Stimulated activated effector memory CD8-positive, alpha-beta T cell treated with anti-CD3 and anti-CD28 coated beads, Interleukin-12 subunit alpha, Interleukin-12 subunit beta, amount 100 ng/mL, for 72 hours (primary cell): ENCODE measurements at places on chromosomes 12 and 14.

DNA sequence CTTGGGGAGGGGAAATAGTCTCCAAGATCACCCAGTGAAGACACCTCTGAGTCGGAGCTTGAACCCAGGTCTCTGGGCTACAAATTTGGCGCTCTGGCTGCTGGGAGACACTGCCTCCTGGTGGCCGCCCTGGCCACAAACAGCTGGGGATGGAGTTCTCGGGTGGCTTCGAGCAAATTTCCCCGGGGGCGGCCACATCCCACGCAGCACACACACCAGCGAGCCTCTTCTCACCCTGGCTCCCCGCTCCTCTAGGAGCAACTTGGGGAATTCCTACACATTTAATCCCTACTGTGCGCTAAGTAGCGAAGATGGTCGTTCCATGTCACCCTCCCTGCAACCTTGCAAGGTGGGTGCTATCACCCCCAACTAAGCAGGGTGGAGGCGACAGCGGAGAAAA is 66.2 kb upstream of the BEGAIN start:
- peak; percentile 63 for DNase-seq

DNA sequence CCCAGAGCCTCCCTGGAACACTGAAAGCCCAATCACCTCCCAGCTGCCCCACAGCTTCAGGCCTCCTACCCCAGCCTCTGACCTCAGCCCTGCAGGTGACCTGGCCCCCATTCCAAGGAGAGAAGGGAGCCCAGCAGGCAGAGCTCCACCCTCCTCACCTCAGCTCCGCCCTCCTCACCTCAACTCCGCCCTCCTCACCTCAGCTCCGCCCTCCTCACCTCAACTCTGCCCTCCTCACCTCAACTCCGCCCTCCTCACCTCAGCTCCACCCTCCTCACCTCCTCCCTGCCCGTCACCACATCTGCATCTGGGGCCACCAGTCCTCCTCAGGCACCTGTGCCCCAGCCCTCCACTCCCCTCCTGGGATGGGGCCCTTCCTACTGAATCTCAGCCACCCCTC is 112.2 kb upstream of the SFSWAP start:
- DNase-seq: no peak

DNA sequence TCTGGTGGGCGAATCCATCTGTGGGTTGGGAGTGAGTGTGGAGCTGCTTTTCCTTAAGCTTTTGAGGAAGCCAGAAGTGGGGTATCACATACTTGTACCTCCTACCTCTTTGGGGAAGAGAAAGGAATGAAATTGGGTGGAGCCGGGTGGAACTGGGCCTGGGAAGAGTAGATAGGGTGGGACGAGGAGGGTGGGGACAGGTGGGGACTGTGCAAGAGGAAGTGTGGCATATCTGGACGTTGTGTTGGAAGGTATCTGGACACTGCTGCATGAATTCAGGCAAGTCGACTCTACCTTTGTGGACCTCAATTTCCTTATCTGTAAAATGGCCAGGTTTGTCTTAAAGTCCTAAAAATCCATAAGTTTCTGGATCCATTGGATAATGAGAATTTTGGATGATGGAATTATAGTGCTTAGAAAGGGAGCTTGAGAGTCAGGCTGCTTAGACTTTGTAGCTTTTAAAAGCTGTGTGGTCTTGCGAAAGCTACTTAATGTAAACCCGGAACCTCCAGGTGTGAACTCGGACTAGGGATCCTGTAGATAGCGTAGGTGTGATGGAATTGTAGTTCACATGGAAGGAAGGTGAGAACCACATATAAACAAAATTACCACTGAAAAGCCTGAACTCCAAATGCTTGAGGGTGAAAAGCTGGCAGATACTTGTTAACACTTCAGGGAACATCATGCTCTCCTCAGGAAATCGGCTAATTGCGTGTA is 2.1 kb downstream of the VRTN start:
- DNase-seq: no peak

GRCh38 chr12:41336041-41336549 is 148.0 kb downstream of the PDZRN4 start:
- no peak for DNase-seq

- DNase-seq: no peak
Measured at GRCh38 chr14:103402695-103403094, 17.5 kb downstream of the MARK3 start.

DNA sequence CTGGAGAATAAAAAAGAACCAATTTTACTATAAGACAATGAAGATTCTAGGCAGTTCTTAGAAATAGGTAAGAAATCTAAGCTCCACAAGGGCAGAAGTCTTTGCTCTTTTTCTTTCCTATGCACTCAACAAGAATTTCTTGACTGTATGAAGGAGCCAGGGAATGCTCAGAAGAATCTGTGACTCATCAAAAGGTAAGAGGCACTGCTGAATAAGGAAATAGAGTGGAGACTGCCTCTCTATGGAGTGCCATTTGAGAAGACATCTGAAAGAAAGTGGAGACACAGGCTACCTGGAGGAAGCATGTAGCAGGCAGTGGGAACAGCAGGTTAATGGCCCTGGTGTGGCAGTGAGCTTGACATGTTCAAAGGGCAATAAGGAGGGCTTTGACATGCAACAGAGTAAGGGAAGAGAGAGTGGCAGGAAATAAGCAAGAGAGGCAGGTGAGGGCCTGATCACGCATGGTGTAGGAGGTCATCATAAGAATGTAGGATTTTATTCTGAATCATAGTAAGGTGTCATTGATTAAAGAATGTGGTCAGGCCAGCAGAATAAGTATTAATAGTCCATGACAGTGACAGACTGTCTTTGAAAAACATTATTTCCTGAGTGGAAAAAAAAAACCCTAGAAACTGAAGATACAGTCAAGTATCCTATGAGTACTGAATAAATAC is 446.7 kb upstream of the GARIN6 start:
- DNase-seq: no peak

DNA sequence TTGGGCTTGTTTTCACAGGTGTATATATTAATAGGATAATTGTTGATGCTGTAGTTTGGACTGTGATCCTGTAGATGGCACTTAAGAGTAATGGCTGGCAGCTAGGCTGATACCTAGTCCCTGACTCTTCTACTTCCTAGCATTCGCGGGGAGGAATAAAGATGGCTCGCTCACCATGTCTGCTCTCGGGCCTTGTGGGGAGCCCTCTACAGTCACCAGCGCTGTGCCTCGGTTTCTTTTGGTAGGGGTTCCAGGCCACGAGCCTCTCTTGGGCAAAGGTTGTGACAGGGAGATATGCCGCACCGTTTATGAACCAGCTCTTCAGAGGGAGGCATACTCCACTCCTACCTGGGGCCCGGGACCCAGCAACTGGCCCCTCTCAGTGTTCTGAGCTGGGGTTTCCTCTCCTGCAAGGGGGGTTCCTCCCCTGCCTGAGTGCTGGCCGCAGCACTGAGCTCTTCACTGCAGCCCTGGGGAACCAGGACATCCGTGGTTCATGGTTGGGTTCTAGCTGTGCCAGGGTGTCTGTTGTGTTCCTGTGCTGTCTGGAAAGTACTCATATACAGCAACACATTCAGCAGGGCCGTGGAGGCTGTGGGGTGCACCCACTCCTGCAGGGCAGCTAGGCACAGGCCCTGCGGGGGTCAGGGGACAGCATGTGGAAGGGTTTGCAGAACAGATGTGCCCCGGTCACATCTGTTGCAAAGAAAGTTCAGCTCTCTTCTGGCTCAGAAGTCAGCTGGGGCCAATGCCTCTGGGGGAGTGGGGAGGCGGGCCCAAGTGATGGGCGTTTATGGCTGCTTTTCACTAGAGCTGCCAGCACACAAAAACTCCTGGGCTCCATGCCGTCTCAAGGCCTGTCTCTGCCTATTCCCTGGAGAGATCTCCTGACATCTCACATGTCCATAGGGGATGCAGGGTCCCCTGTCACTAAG is 147.9 kb downstream of the PPFIA2 start:
- no peak for DNase-seq

DNA sequence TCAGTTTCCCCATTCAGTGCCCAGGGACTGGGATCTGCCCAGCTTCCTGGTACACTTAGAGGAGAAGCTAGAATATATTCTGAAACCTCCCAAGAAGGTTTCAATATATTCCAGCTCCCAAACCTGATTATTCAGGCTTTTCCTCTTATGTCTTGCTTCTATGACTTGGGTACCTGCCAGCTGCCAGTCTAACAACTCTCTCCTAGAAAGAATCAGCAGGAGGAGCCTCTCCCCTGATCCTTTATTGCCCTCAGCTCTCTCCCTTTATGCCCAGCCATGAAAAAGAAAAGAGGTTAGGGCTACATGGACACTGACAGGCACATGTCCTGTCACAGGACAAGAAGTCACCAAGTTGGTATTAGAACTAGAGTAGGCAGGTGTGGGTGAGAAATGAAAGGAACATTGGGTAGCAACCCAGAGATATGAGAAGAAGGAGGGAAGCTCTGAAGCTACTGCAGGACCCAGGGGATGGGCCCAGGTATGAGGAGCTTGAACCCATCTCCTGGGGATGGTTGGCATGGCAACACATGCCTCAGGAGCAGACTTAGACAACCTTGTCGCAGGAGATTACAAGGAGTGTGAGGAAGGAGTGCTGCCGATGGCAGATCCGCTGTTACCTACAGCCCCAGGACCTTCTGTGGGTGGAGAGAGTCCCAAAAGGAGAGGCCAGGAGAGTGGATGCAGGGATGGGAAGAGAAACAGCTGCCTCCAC is 2.0 kb upstream of the CACNB3 start:
- no peak for DNase-seq

DNA sequence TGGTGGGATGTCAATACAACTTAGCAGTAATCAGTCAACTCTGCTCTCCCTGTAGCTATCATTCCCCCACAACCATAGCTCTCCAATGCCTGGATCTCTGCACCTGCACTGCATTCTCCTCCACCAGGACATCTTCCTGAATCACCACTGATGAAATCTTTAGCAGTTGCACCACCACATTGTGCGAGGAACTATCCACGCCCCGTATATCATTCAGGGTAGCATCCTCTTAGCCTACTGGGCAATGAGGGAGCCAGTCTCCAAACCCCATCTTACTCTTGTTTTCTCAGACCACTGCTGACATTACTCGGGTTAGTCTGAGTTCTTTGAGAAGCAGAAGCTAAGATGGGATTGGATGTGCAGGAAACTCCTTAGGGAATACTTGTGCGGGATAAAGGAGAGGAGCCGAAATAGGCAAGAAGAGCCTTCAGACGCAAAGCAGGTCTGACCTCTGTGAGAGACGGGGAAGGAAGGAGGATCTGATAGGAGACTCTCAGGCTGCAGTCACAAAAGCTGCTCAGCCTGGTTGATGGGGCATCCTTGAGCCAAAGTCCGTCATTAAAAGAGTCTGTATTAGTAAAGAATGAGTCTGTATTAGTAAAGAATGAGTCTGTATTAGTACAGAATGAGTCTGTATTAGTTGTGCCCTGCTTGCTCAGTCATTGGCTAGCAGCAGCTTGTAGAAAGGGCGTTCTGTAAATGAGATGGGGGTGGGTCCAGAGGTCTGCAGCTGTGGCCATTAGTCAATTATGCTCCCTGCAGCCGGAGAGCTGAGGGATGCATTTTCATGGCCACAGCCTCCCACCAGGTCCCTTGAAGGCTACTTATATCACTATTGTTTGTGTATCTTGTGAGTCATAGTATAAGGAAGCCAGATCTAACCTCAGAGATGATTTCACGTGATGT is 49.6 kb upstream of the RASSF3 start:
- DNase-seq: no peak

DNA sequence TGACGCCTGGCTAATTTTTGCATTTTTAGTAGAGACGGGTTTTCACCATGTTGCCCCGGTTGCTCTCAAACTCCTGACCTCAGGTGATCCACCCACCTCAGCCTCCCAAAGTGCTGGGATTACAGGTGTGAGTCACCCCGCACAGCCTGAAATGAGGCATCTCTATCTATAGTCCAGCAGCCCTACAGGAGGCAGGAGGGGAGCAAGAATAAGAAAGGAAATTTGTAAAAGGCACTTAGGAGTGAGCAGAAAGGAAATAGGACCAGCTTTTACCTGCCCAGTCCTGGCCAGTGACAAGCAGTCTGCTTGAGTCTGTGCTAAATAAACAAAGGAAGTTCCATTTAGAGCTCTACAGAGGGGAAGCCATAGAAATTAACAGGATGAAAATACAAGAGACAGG is 15.0 kb upstream of the PSMA6 start:
- no peak for DNase-seq

GRCh38 chr14:76212242-76212641 is 60.5 kb downstream of the GPATCH2L start:
- no peak for DNase-seq

DNA sequence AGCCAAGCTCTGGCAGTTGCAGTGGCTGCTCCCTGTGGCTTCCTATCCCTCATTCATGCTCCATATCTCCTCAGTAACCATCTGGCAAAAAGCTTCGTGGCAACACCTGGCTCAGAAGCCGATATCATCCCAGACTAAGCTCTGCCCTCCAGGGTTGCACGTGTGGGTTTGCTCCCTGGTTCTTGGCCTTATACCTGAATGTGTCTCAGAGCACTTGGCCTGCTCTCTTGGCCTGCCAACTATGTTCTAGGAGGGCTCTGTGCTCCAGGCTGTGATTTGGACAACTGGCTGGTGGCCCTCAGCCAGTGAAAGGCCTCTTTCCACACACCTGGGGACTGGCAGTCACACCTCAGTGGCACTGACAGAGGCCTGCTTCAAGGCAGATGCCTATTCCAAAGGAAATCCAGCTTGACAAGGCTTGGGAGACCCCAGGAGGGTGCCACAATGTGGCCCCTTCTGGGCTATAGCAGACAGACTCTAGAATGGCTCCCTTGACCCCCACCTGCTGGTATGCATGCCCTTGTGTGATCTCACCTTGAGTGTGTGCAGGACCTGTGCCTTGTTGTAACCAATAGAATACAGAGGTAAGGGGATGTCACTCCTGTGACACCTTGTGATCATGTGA is 10.5 kb downstream of the PLD4 start:
- DNase-seq: no peak

DNA sequence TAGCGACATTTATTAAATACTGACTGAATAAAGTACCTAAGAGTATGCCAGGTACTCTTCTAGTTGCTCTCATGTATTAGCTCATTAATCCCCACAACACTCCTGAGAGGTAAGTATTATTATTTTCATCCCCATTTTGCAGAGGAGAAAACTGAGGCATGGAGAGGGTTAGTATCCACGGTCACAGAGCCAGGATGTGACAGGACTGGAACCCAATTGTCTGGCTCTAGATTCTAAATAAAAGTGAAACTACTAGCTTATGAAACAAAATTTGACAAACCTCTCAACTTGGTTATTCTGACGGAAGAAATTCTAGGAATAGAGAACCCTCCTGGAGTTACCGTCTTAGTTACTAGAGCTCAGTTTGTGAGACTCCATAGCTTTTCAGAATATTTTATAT is 112.2 kb downstream of the CHST11 start:
- no peak for DNase-seq

DNA sequence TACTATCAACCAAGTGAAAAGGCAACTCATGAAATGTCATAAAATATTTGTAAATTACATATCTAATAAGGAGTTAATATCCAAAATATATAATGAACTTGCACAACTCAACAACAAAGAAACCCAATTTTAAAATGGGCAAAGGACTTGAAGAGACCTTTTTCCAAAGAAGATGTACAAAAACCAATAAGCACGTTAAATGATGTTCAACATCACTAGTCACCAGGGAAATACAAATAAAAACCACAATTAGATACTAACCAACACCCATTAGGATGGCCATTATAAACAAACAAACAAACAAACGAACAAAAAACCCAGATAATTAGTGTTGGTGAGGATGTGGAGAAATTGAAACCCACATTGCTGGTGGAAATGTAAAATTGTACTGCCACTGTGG is 92.3 kb upstream of the ARID2 start:
- no peak for DNase-seq

GRCh38 chr12:87376722-87377121 is 652.5 kb downstream of the C12orf50 start:
- DNase-seq: no peak
